Gastroesophageal sphincter (tissue), 4 donors: ENCODE measurements at places on chromosomes 6 and 20. TPM values are rescaled to one million over a fixed set of nuclear protein-coding genes. Genes with fewer than 3 reads are reported as not detected.

The PHACTR1 gene
- total RNA-seq = 2.2 TPM

The OR12D3 gene
- not detected for total RNA-seq

The AGPAT1 gene
- 54.5 TPM for total RNA-seq

The MAFB gene
- 27.8 TPM for total RNA-seq

The FOXS1 gene
- total RNA-seq = 0.62 TPM

The COL11A2 gene
- total RNA-seq = 0.50 TPM

The BEND3 gene
- total RNA-seq = 3.2 TPM
